ENCODE measurements at places on chromosomes 13 and 19.

- no peak for DNase-seq
Measured at GRCh38 chr13:108083056-108083455, 132.3 kb downstream of the LIG4 start.

DNA sequence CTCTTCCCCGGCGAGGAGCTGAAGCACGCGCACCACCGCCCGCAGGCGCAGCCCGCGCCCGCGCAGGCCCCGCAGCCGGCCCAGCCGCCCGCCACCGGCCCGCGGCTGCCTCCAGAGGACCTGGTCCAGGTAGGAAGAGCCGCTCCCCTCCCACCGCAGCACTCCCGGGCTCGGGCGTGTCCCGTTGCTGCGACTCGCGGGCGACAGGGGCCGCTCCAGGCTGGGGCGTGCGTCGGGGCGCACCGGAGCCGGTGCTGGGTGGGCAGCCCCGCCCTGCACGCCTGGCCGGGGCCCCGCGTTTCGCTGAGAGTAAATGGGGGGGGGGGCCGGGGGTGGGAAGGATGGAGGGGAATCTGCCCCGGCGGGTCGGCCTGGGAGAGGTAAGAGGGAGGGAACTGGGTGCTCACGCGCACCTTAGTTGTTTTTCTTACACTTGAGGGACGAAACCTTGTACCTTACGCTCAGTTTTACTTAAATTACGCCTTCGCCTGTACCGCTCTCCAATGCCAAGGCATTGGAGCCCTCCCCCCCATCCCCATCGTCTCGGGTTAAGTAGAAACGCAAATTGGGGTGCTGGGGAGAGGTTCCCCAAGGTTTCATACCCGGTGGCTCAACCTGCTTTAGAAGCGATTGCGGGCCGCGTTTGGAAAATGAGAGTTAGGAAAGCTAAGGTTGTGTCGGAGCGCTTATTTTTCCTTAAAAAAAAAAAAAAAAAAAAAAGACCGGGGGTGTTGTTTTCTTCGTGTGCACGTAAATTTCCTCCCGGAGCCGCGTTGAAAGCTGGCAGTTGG lies 850 bp downstream of the KLF5 start:
- DNase-seq: no peak

GRCh38 chr13:82480415-82480814 lies 1401.9 kb downstream of the SLITRK1 start:
- no peak for DNase-seq

- DNase-seq: no peak
Measured at GRCh38 chr13:26946684-26947343, 186.2 kb upstream of the GPR12 start.

GRCh38 chr13:23560571-23561089 lies 9.6 kb upstream of the TNFRSF19 start:
- DNase-seq: no peak

- peak; percentile 22 for DNase-seq
Measured at GRCh38 chr13:113029487-113030258, 60.7 kb downstream of the MCF2L start.

DNA sequence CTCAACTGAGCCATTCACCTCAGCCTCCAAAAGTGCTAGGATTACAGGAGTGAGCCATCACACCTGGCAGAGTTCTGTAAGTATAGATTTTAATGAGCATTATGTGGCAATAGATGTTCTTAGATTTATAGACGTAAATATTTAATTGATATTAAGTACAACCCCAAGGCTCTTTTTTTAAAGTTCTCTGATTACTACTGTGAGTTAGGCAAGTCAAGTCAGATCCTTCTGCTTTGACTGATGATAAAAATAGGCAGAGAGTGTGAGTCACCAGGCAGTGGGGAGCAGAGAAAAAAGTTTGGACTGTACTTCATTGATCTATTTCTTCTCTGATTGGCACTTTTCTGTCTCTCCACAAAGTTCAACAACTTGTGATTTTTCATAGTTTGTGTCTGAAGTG lies 1379.9 kb downstream of the UQCRFS1 start:
- DNase-seq: no peak

DNA sequence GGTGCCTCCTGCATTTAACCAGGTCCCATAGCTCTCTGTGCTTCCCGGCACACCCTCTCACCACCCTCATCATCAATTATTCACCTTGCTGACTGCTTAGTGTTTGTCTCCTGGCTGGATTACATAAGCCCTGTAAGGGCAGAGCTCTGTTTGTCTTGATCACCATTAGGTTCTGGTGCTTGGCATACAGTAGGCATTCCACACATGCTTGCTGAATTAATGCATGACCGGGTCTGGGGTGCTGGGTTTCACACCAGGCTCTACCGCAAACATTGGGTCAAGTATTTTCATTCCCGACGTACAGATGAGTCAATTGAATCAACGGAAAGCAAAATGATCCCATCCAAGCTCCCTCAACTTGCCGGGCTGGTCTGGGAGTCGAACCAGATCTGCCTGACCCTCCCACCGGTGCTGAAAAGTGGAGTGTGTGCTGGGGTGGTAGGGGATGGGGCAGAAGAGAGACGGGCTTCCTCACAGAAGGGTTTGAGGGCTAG lies 28.5 kb downstream of the VAV1 start:
- DNase-seq: no peak

GRCh38 chr19:39046037-39046821 lies 13.9 kb upstream of the FBXO27 start:
- no peak for DNase-seq

GRCh38 chr19:48571378-48572162 lies 19.6 kb downstream of the SULT2B1 start:
- DNase-seq: no peak

- DNase-seq: no peak
Measured at GRCh38 chr13:113080361-113080831, 25.2 kb upstream of the F7 start.

GRCh38 chr19:19157808-19158207 lies 12.3 kb downstream of the MEF2B start:
- DNase-seq: no peak

DNA sequence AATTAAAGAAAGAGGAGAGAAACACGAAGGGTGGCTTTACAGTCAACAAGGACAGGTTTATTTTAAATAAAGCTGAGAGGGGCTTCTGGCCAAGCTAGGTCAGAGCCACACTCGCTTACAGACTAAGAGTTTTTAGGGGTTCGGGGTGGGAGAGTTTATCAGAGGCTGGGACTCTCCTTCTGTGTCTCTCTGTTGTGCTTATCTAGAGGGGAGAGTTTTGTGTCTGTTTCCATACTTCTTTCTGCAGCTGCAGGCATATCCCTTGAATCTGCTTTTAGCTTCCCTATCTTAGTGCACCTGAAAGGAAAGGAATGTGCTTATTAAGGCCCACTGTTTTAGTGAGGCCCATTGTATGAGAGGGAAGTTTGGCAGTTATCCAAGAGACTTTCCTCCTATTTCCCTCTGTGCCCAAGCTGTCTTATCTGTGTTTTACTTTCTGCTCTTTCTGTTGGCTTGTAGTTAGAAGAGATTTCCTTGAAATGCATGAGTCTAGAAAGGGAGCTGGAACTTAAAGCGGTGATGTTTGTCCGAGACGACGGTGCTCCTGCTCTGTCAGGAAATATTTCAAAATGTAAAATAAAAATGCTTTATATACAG lies 275.3 kb downstream of the KCTD12 start:
- no peak for DNase-seq

- DNase-seq: no peak
Measured at GRCh38 chr13:113034451-113035212, 65.6 kb downstream of the MCF2L start.

DNA sequence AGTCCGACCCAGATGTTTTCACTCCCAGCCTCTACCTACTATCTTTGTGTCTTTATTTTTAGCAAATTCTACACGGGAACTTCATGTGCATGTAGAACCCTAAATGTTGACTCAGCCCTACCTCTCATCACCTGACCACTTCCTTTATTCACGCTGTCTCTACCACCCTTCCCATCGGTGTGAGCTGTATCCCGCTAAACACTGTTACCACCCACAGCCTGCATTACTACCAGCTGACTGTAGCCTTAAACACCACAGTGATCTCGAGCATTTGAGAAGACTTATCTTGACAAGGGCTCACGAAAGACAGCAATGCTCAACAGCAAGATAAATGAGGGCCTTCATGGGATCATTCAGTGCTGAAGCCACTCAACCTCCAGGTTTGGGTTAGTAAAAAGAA lies 15.1 kb downstream of the NCR1 start:
- no peak for DNase-seq

DNA sequence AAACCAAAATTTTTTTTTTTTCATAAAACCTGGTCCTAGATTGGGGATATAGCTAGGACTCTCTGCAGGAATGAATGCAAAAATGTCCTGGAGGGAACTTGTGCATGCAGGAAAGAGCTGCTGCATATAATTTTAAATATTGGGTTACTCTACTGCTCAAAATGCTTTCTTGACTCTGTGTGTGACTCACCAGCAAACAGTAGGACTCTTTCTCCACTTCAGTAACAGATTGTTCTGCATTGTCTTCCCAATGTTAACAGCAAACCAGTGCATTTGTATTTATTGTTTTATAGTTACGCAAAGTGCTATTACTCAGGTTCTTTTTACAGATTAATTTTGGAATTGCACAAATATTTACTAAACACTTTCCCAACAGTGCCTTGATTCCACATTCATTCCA lies 163.7 kb upstream of the KL start:
- DNase-seq: no peak

DNA sequence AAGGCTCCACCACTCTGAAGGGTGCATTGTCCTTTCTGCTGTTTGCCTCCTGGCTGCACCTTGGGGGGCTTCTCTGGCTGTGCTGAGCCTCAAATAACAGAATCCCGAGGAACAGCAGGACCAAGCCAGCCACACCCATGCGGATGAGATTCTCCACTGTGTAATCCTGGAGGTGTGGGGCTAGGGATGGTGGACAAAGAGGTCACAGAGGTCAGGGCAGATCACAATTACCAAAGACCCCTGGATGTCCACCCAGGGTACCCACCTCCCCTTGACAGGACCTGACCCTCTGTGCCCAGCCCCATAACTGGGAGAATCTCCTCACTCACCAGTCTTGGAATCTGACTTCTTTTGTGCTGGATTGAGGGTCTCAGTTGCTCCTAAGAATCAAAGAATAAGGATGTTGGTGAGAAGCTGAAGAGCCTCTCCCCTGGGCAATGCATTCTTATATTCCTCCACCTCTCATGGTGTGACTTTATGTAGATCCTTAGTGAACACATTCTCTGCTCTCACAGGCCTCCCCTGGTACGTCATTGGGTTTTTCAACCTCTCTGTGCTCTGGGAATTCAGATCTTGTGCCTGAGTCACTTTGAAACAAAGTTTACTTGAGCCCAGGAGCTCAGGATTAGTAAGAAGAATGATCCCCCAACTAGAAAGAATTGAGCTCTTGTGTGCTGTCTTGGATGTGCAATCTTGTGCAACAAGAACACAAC lies 5.2 kb downstream of the LILRA4 start:
- DNase-seq: no peak

DNA sequence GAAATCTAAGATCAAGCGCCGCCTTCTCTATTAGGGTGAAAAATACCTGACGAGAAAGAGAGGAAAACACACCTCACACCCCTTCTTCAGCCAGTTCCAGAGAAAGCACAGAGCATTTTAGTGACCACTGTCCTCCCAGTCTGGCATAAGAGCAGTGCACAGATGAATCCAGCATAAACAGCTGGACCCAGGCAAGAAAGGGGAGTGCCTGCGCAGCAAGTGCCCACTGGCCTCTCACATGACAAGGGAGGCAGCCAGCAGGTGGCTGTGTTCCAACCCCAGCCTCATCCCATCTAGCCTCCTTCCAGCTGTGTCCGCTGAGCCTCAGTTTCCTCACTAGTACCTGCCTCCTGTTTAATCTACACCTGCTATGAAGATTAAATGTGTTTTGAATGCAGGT lies 8.0 kb downstream of the MED26 start:
- no peak for DNase-seq

DNA sequence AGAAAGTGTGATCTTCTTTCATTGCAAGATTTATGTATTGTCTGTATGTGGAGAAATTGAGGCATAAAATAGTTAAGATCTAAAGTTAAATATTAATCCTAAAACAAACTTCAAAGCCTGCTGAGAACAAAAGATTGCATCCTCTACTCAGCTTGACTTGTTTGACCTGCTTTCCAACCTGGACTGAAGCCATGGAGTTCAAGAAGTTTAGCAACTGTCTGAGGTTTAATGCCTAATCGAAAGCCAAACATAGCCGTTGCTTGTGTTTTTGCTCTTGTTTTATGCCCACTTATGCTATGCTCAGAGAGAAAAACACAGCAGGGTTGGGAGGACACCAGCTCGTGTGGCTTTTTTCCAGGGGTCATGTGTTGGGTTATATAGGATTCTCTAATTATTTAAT lies 135.6 kb downstream of the NUFIP1 start:
- no peak for DNase-seq

- DNase-seq: no peak
Measured at GRCh38 chr13:107466326-107467099, 748.8 kb downstream of the LIG4 start.

DNA sequence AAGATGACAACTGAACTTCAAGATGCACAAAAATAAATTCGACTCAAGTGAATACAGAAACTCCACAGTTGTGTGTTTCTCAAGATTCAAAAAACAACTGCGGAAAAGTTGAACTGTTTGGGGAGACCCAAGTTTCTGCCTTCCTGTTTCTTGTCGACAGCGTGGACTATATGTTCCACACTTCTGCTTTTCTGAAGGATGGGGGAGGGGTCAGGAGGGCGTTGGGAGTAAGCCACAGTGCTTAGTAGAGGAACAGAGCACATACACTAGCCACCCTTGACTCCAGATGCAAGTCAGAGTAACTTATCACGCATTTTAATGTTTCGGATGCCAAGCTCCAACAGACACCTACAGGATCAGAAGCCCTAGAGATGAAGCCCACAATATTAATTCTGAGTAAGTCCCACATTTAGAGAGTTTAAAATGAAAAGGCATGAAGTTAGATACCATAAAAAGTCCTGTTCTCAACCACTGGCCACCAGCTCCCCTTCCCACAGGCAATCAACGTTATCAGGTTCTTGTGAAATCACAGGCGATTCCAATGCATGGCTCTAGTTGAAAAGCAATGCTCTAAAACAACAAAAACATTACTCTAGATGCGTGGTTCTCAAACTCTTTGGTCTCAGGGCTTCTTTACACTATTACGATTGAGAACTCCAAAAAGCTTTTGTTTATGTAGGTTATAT lies 4.2 kb downstream of the TUBGCP3 start:
- DNase-seq: no peak

DNA sequence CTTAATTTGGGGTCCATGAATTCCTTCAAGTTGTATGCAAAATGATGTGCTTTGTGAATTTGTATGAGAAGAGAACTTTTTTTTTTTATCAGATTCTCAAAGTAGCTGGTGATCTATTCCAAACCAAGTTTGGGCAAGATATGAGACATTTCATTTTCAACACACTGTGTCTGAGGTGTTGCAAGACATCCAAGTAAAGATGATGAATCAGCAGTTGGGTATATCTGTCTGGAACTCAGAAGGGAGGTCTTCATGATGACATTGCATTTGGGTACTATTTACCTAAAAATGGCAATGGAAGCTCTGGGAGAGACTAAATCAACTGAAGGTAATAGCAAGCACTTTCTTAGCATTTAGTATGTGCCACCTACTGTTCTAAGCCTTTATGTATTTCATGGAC lies 2.8 kb downstream of the FAM124A start:
- no peak for DNase-seq

- no peak for DNase-seq
Measured at GRCh38 chr19:16385821-16386220, 61.2 kb downstream of the KLF2 start.

Data from activated CD8-positive, alpha-beta memory T cell treated with anti-CD3 and anti-CD28 coated beads for 4 hours (primary cell).